Karpas-422 (cell line): ENCODE measurements at places on chromosomes 1 and 21.

DNA sequence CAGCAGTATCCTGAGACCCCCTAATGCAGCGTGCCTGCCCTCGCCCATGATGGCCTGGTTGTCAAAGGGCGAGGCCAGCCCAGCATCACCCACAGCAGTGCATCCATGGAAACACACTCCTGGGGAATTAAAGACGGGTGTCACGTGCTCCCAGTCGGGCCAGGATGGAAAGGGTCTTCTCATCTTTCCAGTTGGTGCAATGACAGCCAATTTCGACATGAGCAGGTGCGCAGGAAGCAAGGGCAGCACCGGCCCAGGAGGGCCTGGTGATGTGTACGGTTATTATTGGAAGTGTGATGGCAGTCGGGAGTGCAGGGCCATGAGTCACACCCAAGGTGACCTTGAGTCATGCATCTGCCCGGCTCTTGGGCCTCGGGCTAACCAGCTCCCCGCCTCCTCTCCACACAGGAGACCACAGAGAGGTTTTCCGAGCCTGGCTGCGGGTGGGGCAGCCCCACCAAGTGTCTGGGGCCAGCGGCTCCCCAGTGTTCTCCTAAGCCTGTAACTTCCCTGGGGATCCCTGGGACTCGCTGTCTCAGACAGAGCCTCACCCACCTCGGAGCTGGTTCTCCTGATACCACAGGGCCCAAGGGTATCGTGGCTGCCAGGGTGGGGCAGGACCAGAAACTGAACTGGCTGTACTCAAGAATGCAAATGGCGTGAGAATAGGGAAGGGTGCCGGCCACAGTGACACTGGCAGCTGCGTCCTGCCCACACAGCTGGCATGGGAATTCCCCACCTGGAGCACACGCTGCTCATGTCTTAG, 119.8 kb downstream of the SIK1 start:
- no peak for DNase-seq

GRCh38 chr1:100354971-100355394, 2.7 kb downstream of the CDC14A start:
- DNase-seq, result peak; percentile 74

DNA sequence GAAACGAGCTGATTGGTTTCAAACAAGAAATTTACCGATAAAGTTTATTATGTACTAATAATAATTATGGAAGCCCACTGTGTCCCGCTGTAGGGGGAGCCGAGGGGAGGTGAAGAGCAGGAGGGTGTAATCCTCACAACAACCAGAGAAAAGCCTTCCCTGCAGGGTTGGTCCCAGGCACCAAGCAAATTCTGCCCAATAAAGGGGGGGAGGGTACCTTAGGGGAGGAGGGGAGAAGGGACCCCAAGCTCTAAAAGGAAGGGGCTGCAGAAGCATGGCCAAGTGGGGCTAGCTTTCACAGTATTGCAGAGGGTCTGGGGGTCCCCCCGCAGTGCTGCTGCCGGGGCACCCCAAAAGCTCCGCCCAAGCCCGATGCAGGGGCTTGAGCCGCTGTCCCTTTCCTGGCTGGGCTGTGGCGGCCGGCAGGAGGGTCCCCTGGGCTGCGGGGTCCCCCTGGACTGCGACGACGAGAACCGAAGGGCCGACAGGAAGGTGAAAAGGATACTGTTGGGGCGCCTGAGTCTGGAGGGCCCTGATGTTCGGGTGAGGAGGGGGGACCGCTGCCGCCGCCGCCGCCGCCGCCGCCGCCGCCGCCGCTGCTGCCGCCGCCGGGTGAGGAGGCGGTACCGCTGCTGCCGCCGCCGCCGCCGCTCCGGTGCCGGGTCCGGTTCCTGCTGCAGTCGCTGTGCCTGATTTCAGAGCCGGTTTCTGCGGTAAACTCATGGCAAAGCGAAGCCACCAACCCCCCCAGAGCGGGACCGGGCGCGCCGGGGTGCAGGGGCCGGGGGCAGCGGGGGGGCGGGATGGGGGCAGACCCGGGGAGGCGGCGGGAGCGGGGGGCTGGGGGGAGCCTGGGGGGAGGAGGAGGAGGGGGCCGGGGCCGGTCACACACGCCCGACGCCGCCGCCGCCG, 771 bp downstream of the EIF4G3 start:
- peak; percentile 74 for DNase-seq

- DNase-seq, result no peak
Measured at GRCh38 chr21:43575473-43575844, 83.8 kb downstream of the HSF2BP start.

- DNase-seq, result no peak
Measured at GRCh38 chr1:206547104-206547503, 39.8 kb downstream of the RASSF5 start.

- DNase-seq, result no peak
Measured at GRCh38 chr21:42674351-42674940, 21.0 kb downstream of the PDE9A start.

DNA sequence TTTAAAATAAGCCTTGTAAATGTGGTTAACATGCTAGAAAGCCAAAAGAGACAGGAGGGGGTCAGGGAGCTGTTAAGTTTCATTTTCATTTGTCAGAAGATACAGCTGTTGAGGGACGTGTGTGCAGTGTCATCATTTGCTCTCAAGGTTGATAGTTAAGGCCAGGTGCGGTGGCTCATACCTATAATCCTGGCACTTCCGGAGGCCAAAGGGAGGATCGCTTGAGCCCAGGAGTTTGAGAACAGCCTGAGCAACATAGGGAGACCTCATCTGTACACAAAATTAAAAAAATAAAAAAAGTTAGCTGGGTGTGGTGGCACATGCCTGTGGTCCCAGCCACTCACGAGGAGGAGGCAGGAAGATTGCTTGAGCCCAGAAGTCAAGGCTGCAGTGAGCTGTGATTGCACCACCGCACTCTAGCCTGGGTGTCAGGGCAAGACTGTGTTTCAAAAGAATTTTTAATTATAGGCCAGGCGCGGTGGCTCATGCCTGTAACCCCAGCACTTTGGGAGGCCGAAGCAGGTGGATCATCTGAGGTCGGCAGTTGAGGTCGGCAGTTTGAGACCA, 22.7 kb downstream of the ZBTB8OS start:
- no peak for DNase-seq

- peak; percentile 81 for DNase-seq
Measured at GRCh38 chr1:233440951-233441401, 113.5 kb downstream of the MAP3K21 start.

GRCh38 chr1:216670118-216670883, 52.9 kb downstream of the ESRRG start:
- no peak for DNase-seq

- DNase-seq, result no peak
Measured at GRCh38 chr1:86516335-86516734, 30.5 kb upstream of the CLCA4 start.

GRCh38 chr1:205567716-205568115, 63.2 kb downstream of the CDK18 start:
- DNase-seq, result no peak

DNA sequence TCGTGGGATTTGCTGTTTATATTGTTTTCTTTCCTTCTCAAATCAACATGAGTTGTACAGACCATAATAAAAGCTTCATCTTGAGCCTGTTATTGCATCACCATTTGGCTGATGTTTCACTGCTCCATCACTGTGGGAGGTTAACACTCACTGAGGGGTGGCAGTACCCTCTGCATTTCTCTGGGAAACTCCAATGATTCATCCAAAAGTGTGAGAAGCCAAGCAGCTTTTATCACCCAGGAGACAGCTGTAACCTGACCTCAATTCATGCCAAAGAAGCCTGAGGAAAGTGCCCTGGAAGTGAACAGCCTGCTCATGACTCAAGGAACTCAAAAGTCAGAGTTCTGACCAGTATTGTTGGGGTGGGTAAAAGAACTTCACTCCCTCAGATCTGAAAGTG, 84.1 kb downstream of the GPR88 start:
- DNase-seq, result peak; percentile 34

GRCh38 chr1:108557296-108557695, 2.6 kb upstream of the EEIG2 start:
- DNase-seq, result no peak

GRCh38 chr1:117493906-117494305, 111.9 kb upstream of the TENT5C start:
- no peak for DNase-seq

DNA sequence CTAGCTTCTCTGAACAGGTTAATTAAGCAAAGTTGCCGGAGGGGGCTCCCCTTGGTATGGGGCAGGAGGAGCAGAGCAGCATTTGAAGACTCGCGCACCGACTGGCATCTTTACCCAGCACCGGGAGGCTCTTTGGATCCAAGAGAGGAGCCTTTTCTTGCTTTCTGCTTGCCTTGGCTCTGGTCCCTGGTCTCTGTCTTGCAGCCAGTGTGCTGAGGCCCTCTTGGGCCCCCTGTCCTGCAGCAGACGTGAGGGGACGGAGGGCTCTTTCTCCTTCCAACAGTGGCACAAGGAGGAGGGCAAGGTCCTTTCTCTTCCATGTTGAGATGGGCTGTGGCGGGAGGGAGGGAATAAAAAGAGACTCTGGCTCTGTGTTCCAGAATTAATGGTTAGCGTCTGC, 45.6 kb downstream of the ZBTB18 start:
- no peak for DNase-seq
